ENCODE measurements at places on chromosomes 1 and 21. TPM values are rescaled to one million over a fixed set of nuclear protein-coding genes. Genes with fewer than 3 reads are reported as not detected.
A peak's percentile ranks its signal among the peaks of the same experiment; 100 is the strongest.

GRCh38 chr1:17665950-17666720 lies 89.0 kb upstream of the ACTL8 start:
- H3K27ac ChIP-seq, result no peak overlapping the region
- no peak overlapping the region for H3K4me3 ChIP-seq

DNA sequence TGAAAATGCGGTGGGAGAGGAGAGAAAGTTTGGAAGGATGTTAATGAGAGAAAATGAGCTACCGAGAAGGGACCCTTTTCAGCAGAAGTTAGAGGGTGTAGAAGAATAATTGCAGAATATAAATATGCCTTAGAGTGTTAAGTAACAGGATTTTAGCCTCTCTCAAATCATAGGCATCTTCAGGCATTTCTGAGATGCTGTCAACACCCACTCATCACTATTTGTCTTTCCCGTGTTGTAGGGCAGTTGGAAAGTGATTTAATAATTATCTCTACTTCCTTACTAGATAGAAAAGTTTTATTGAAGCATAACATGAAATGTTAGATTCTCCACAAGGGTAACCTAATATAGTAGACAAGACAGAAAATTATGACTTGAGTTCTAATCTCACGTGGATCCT lies 96.4 kb upstream of the RGS4 start:
- peak overlapping the region; percentile 2 for H3K27ac ChIP-seq
- H3K4me3 ChIP-seq, result no peak overlapping the region
- no peak for DNase-seq
- H3K27me3 ChIP-seq, result no peaks in the 10 kb centered on the region

DNA sequence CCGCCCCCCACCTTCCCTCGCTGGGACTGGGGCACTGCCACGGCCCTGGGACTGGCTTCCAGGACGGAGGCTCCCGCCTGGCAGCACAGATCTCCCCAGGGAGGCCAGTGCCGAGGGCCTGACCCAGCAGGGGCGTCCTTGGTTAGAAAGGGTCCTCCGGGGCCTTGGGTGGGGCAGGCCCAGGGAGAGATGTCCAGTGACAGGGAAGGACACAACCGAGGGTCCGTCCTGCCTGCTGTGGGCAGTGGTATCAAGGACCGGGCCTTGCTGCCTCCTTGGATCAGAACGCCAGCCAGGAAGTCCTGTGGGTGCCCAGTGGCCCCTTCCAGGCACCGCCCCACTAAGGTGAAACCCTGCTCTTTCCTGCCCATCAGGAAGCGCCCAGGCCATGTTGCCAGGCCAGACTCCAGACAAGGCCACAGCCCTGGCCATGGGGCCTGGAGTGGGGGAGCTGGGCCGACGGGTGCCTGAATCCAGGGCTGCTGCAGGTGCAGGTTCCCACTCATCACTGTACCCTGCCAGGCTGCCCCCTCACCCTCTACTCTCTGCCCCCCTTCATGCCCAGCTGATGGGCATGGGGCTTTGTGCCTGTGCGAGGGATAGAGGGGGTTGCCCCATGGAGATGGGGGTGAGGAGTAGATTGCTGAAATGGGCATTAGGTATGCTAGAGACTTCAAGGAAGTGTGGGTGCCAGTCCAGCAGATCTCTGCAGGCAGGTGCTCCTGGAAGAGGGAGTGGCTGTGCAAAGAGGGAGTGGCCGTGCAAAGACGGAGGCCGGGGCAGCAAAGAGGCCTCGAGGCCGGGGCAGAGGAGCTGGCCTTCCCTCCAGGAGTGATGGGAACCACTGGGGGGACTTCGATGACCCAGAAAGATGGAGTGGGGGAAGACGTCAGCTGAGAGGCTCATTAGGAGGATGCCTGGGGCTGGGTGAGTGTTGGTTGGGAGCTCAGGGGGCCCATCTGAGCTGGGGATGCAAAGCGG lies 2.2 kb upstream of the PRKCZ start:
- no peaks in the 10 kb centered on the region for H3K36me3 ChIP-seq
- no peak for DNase-seq
- no peak overlapping the region for H3K27ac ChIP-seq
- H3K27me3 ChIP-seq, result peaks cover 27% of the 10 kb centered on the region
- H3K4me1 ChIP-seq, result no peaks in the 10 kb centered on the region

GRCh38 chr1:88984569-88984968 lies 7.9 kb downstream of the KYAT3 start:
- H3K27ac ChIP-seq, result peak overlapping the region; percentile 5
- H3K4me1 ChIP-seq, result peaks cover 5% of the 10 kb centered on the region
- no peaks in the 10 kb centered on the region for H3K27me3 ChIP-seq
- peak overlapping the region; percentile 46 for H3K4me3 ChIP-seq

Gene DPT
- total RNA-seq, result 4.1 TPM

DNA sequence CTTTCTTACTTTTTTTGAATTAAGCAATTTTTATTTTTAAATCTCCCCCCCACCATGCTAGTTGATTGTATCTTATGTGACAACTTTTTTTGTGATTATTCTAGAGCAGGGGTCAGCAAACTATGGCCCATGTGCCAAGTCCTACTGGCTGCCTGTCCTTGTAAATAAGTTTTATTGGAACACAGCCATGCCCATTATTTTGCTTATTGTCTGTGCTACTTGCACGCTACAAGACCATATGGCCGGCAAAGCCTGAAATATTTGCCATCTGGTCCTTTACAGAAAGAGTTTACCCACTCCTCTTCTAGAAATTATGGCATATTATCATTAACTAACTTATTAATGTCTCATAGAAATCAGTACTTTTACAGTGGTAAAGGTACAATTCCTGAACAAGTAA lies 51.7 kb downstream of the AK5 start:
- H3K4me1 ChIP-seq, result no peaks in the 10 kb centered on the region
- no peak overlapping the region for H3K4me3 ChIP-seq
- no peaks in the 10 kb centered on the region for H3K27me3 ChIP-seq
- no peak for DNase-seq
- H3K27ac ChIP-seq, result no peak overlapping the region

- H3K4me1 ChIP-seq, result no peaks in the 10 kb centered on the region
- H3K36me3 ChIP-seq, result peaks cover 2% of the 10 kb centered on the region
- DNase-seq, result no peak
Measured at GRCh38 chr21:43927591-43928221, 62.7 kb downstream of the AGPAT3 start.

GRCh38 chr1:60865166-60865565 lies 217.2 kb upstream of the NFIA start:
- no peak overlapping the region for H3K27ac ChIP-seq
- no peaks in the 10 kb centered on the region for H3K36me3 ChIP-seq
- no peak overlapping the region for H3K4me3 ChIP-seq
- DNase-seq, result no peak
- no peaks in the 10 kb centered on the region for H3K27me3 ChIP-seq

Gene SPRR1B
- not detected for total RNA-seq

DNA sequence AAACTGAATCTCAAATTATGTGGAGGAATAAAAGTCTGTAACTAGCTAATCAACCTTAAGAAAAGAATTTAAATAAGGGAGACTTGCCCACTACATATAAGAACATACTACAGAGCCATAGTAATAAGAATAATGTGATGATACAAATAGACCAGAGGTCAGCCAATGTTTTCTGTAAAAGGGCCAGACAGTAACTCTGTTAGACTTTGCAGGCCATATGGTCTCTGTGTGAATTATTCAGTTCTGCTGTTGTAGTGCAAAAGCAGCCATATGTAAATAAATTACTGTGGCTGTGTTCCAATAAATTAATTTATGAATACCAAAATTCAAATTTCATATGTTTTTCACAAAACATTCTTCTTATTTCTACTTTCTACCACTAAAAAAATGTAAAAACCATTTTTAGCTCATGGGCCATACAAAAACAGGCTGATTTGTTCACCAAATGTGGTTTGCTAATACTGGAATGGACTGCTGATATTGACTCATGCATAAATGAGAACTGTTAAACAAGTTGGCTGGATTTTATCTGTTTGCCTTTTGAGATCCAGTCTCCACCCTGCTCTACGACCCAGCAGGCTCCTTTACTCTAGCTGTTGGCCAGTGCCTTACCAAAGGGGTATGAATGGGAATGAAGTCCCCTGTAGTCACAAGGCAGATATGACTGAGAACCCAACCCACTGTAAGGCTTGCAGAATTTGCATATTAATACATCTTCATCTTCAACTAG lies 98.2 kb upstream of the ZNHIT6 start:
- no peaks in the 10 kb centered on the region for H3K27me3 ChIP-seq
- no peak overlapping the region for H3K27ac ChIP-seq
- DNase-seq, result peak; percentile 17

DNA sequence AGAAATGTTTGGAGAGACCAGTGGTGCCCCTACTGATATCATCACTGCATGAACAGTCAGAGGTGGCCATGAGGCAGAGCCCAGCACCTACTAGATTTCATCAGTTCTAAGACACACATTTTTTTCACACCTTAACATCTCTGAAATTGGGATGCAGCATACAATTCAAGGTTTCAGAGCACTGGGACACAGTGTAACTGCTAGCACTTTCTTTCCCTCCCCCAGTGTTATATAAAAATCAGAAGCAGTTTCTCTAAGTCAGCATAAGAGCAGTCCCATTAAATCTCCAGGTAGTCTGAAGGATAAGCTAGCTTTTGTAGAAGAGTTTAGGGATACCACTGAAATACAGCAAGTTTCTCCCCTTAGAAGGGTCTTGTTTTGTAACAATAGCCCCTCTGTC lies 10.0 kb upstream of the ANGPTL7 start:
- H3K27me3 ChIP-seq, result no peaks in the 10 kb centered on the region
- no peak overlapping the region for H3K27ac ChIP-seq
- H3K36me3 ChIP-seq, result no peaks in the 10 kb centered on the region
- no peak overlapping the region for H3K4me3 ChIP-seq

DNA sequence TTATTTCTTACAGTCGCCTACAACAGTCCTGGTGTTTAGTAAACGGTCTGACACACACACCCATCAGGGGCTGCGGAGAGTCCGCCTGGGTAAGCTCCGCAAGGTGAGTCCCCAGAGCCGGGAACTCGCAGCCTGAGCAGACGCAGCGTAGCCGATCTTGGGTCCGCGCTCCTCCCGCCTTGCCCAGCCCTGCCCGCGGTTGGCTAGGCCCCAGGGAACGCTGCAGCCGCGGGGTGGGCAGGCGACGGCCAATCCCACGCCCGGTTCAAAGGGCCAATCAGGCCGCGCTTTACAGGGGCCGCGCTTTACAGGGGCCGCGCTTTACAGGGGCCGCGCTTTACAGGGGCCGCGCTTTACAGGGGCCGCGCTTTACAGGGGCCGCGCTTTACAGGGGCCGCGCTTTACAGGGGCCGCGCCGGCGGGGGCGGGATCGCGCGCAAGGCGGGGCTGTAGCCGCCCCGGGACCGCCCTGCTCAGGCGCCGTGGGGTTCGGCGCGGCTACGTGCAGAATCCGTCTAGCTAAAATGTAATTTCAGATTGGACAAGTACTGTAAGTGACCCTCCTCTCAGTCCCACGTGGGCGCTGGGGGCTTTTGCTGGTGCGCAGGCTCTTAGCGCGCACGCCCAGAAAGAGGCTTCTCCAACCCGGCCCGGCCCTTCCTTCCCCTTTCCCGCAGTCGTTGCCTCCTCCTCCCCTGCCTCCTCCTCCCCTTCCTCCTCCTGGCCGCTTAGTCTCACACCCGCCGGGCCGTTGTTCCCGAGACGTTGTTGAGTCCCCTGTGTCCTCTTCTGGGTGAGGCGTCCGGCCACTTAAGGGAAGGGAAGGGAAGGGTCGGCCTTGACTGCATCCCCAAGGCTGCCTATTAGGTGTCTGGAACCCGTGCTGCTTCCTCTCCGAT lies at the start of gene FGGY:
Gene FGGY, plus strand, starts transcription at position 737 of the 899 bp plus-strand sequence. CDS start 24,456 bp downstream, outside the sequence.
- peak within 1 kb of the TSS; percentile 88 for H3K27ac ChIP-seq
- DNase-seq, result peak; percentile 99
- no peaks in the 10 kb centered on the region for H3K27me3 ChIP-seq
- H3K36me3 ChIP-seq, result no peaks in the 10 kb centered on the region
- H3K4me1 ChIP-seq, result peaks cover 9% of the 10 kb centered on the region
- H3K4me3 ChIP-seq, result peak within 1 kb of the TSS; percentile 69

- no peak overlapping the region for H3K4me3 ChIP-seq
- no peak for DNase-seq
- peaks cover 7% of the 10 kb centered on the region for H3K4me1 ChIP-seq
- H3K27ac ChIP-seq, result no peak overlapping the region
Measured at GRCh38 chr1:66370462-66370971, 163.4 kb upstream of the SGIP1 start.

DNA sequence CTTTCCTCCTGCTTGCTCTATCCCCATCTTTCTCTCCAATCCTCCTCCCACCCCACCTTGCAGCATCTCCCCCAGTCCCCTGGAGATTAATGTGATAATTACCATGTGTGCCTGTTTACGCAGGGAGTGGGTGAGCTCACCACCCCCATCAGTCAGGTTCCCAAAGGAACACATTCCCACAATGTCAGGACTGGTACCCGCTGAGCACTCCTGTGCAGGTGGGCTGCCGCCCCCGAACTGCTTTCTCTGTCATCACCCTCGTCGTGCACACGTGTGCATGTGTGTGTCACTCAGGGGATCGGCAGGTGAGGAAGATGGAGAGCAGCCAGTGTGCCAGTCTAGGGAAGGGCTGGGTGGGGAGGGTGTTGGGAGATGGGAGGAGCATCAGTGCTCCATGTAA lies 163.4 kb downstream of the CACNA1E start:
- no peak overlapping the region for H3K27ac ChIP-seq
- H3K27me3 ChIP-seq, result no peaks in the 10 kb centered on the region
- no peaks in the 10 kb centered on the region for H3K36me3 ChIP-seq

DNA sequence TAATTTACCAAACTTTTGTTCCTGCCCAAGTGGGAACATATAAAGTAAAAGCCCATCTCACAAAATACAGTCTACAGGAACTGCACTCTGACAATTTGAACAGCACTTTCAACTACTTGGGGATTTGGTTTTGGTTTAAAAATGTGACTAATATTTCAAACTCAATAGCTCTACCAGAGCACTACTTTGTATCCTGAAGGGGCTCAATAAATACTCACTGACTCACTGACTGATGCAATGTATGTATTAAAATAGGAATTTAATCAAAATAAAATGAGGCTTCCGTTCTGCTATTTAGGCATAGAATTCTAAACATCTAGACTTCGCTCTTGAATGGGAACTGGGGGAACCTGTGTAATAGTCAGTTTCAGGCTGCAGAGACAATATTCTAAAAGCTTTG lies 21.9 kb downstream of the EFCAB14 start:
- no peak for DNase-seq
- H3K36me3 ChIP-seq, result no peaks in the 10 kb centered on the region
- peaks cover 2% of the 10 kb centered on the region for H3K4me1 ChIP-seq
- no peaks in the 10 kb centered on the region for H3K27me3 ChIP-seq

GRCh38 chr1:243420946-243421685 lies 165.3 kb downstream of the SDCCAG8 start:
- H3K27ac ChIP-seq, result no peak overlapping the region
- no peaks in the 10 kb centered on the region for H3K27me3 ChIP-seq
- H3K4me1 ChIP-seq, result no peaks in the 10 kb centered on the region
- no peaks in the 10 kb centered on the region for H3K36me3 ChIP-seq
- no peak overlapping the region for H3K4me3 ChIP-seq
- DNase-seq, result no peak

- no peak overlapping the region for H3K27ac ChIP-seq
- no peak overlapping the region for H3K4me3 ChIP-seq
- H3K4me1 ChIP-seq, result no peaks in the 10 kb centered on the region
- H3K27me3 ChIP-seq, result no peaks in the 10 kb centered on the region
Measured at GRCh38 chr21:24183077-24183476, 1424.2 kb downstream of the MRPL39 start.

GRCh38 chr1:42144711-42145388 lies 8.4 kb upstream of the GUCA2B start:
- H3K4me3 ChIP-seq, result no peak overlapping the region
- H3K27ac ChIP-seq, result no peak overlapping the region
- H3K36me3 ChIP-seq, result no peaks in the 10 kb centered on the region

- DNase-seq, result peak; percentile 5
- no peaks in the 10 kb centered on the region for H3K36me3 ChIP-seq
- H3K27me3 ChIP-seq, result no peaks in the 10 kb centered on the region
- peak overlapping the region; percentile 60 for H3K4me3 ChIP-seq
Measured at GRCh38 chr1:78650114-78650660, 556 bp downstream of the IFI44 start.

- H3K27me3 ChIP-seq, result no peaks in the 10 kb centered on the region
- peak overlapping the region; percentile 81 for H3K4me3 ChIP-seq
- no peaks in the 10 kb centered on the region for H3K4me1 ChIP-seq
- peak overlapping the region; percentile 97 for H3K27ac ChIP-seq
- peak; percentile 35 for DNase-seq
Measured at GRCh38 chr21:17610911-17611310, 1.8 kb downstream of the BTG3 start.
